ENCODE measurements at places on chromosomes 12 and 14.

GRCh38 chr12:9001233-9001632 is 11.9 kb downstream of the KLRG1 start:
- no peak for DNase-seq

DNA sequence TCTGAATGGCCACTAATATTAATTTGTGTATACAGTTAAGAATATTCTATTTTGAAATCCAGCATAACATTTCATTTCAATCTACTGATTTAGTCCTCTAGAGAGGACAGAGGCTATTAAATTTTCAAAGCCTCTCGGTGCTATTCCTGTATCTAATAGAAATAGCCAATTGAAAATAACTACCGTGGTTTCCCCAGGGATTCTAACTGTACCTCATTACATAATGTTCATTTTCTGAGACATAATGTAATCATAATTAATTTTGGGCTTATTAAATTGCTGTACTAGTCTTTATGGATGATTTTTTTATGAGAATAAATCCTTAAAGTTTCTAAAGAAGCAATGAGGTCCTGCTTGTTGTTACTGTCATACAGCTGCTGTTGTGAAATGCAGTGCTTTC is 38.6 kb upstream of the ACSS3 start:
- DNase-seq: no peak

DNA sequence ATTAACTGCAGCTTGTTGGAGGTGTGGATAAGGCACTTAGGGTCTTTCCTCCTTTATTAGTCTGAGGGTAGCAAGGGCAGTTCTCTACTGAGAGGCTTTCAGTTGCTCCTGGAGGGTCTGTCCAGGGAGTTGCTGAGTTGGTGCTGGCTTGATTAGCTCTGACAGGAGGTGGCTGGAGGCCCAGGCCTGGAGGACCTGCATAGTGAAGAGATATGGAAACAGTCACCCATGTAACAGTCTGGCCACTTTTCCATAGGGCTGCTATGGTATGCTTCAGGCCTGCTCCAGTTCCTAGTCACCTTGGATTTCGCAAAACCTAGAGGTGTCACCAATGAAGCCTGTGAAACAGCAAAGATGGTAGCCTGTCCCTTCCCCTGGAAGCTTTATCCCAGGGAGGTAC is 143.3 kb upstream of the SLC38A2 start:
- no peak for DNase-seq

GRCh38 chr14:99566009-99566389 is 38.0 kb downstream of the CCDC85C start:
- DNase-seq: peak; percentile 36

DNA sequence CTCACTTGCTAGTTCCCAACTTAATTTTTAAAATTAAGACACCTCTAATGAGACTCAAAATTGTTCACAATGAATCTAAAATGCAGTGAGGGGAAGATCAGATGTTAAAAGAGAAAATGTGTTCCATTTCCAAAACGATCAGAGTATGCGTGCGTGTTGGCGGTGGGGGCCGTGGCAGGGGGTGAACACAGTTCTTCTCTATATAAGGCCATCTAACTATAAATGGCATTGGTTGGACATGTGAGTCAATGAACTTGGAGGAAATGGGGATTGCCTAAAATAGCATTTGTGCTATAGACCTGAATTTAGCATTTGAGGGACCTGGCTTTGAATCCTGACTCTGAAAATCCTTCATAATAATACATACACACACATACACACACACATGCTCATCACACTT is 149.4 kb downstream of the FOXN3 start:
- DNase-seq: no peak

GRCh38 chr12:55708695-55709233 is 1.1 kb upstream of the ITGA7 start:
- DNase-seq: no peak

GRCh38 chr14:58870961-58871360 is 233.2 kb downstream of the DACT1 start:
- DNase-seq: no peak

DNA sequence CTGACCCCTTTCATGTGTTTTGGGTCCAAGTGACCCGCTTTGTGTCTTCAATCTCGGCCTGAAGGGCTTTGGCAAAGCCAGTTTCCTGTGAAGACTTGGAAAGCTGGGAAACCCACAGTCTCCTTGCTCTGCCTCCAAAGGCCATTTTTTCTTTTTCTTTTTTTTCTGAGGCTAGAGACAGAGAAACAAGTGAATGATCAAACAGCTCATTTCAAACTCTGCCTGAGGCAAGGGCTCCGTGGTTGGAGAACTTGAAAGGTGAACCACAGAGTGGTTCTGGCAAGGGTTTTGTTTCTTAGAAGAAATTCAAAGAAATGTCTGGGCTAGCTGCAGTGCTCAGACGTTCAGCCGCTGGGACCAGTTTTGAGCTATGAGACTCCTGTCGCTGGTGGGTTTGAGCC is 62.7 kb downstream of the ERH start:
- DNase-seq: no peak

DNA sequence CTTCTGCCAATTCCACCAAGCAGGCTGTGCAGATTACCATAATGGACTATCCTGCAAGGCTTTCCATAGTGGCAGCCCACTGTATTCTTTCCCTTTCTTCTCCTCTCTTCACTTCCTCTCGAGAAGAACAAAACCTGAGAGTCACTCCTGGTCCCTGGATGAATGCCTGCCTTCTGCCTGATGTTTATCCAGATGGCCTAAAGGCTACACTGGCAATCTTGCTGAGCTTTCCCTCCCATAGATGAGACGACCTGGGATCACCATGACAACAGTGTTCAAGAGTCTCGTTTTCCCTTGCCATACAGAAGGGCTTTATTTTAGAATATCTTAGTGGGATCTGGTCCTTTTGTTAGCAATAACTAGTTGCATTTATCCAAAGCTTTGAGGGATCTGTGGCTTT is 142.3 kb downstream of the RTN1 start:
- DNase-seq: no peak

DNA sequence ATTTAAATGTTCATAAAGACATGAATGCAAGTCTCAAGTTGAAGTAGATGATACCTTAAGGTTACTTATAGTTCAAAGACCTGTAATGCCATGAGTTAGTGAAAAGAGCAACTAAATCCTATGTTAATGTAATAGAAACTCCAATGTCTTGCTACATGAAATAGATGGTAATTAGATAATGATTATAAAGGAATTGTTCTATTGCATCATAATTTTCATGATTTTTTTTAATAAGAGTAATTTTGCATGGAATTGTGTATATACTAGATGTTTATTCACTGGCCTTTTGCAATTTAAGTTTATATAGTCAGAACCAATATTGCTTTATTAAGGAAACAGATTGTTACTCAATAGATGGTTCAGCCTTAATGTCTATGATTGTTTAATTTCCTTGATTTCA is 115.5 kb upstream of the SYT10 start:
- DNase-seq: no peak

DNA sequence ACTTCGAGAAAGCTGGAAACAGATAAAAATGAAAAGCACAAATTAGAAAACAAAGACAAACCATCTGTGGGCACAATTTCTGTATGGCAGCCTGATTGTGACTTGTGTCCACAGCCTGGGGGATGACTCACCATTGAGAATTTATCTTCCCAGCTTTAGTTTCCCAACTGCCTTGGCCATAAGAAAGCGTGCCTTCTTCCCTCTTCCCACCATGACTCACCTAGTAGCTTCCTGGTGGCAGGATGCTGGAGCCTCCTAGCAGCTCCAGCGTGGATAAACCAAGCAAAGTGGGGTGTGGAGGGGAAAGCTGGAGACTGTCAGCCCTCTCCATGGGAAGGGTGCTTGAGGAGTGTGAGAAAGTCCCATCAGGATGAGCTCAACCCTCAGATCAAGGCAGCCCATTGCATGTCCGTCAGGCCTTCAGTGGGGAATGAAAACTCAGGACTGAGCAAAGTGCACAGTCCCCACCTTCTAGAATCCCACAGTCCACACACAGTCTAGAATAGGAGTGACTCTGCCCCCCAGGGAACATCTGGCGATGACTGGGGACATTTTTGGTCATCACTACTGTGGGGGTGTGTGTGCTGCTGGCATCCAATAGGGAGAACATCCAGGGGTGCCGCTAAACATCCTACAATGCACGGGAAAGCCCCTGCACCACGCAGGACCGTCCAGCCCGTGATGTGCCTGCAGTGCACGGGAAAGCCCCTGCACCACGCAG is 22.4 kb upstream of the SERPINA6 start:
- DNase-seq: no peak

GRCh38 chr14:76194327-76194726 is 42.6 kb downstream of the GPATCH2L start:
- no peak for DNase-seq

GRCh38 chr12:2498964-2499500 is 295.7 kb upstream of the FKBP4 start:
- DNase-seq: no peak

- DNase-seq: no peak
Observed at GRCh38 chr12:65791400-65791799, 32.9 kb upstream of the HMGA2 start.

Data from omental fat pad (tissue), 4 donors.